ENCODE measurements at places on chromosomes 5 and 9. TPM values are rescaled to one million over a fixed set of nuclear protein-coding genes. Genes with fewer than 3 reads are reported as not detected.

The FOXD1 gene
- total RNA-seq: 0.16 TPM

The ACOT12 gene
- not detected for total RNA-seq

The ATP10B gene
- total RNA-seq: under 0.01 TPM

The FOXD4L6 gene
- total RNA-seq: not detected

The PCA3 gene
- total RNA-seq: under 0.01 TPM

The MYORG gene
- total RNA-seq: 3.9 TPM

The BRD8 gene
- total RNA-seq: 45.7 TPM

The FBXO38 gene
- 31.1 TPM for total RNA-seq

The SLC25A2 gene
- 0.16 TPM for total RNA-seq

The SLC6A18 gene
- not detected for total RNA-seq

The GPR150 gene
- not detected for total RNA-seq

The TYRP1 gene
- total RNA-seq: under 0.01 TPM

The LRRC70 gene
- 24.0 TPM for total RNA-seq

The BSPRY gene
- not detected for total RNA-seq

The IL7R gene
- total RNA-seq: 1.9 TPM

The TSSK1B gene
- not detected for total RNA-seq

The KCNV2 gene
- total RNA-seq: not detected

The BTNL8 gene
- total RNA-seq: not detected

The PCDHB9 gene
- total RNA-seq: 0.31 TPM

The CFAP77 gene
- total RNA-seq: not detected

The CDO1 gene
- total RNA-seq: 0.63 TPM

The FAM221B gene
- not detected for total RNA-seq

The ZDHHC11B gene
- total RNA-seq: not detected

The ABCA1 gene
- 16.8 TPM for total RNA-seq

The TERT gene
- total RNA-seq: not detected
